ENCODE measurements at places on chromosomes 12 and 14.

DNA sequence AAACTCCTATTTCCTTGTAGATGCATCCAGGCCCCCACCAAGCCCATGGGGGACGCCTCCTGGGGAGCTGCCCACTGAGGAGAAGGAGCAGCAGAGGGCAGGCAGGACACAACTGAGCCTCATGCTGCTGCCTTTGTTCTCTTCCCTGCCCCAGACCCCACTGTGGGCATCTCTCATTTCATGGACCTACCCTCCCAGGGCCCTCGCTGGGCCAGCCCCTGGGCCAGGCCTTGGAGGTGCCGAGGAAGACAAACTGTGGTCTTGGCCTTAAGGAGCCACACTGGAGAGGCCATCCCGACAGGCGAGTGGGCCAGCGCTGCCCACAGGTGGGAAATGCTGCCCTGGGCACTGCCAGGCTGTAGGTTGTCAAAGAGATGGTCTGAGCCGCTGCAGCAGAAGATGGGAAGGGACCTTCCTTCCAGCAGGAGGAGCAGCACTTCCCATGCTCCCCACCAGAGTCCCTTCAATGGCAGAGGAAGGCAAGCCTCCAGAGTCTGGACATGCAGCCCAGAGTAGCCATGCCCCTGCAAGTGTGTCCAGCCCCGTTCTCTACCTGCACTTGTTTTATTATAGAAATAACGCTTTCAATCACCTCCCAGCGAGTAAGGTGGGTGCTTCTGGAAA is 147.4 kb downstream of the BCL11B start:
- DNase-seq = no peak

GRCh38 chr14:55125403-55125802 is 3.6 kb upstream of the LGALS3 start:
- no peak for DNase-seq

DNA sequence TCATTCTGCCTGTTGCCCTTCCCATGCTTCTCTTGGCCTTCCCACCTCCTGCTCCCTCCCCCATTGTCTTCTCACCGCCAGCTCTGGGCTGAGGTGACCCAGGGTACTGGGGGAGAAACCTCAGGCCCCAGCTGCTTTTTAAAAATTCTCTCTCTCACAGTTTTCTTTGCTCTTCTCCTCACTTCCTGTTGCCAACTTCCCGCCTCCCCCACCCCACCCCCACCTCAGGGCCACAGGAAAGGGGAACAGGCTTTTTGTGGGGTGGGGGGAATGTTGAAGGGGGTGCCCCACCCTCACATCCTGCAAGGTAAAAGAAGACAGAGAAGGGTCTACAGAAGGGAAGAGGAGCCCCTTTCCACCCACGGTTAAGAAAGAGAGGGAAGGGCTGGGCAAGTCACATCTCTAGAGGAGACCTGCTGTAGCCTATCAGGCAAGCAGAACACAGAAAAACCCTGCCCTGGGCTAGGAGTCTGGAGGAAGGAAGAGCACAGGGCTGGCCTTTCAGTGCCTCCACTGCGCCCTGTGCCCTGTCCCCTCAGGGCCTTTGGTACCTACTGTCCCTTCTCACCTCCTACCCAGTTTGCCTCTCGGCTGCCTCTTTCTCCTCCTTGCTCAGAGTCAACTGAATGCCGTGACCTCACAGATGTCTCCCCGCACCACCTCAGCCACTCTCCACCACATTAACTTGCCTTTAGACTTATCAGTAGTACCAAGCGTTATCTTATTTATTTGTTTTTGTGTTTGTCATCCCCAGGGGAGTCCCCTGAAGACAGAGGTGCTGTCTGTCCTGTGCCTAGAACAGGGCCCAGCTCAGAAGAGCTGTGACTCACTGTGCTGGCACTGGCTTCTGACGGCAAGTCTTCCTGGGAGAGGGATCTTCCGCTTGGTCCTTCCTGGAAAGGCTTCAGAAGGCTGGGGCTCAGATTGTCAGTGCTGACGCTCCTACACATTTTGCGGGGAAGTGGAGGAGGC is 1.7 kb downstream of the ARHGAP9 start:
- no peak for DNase-seq

DNA sequence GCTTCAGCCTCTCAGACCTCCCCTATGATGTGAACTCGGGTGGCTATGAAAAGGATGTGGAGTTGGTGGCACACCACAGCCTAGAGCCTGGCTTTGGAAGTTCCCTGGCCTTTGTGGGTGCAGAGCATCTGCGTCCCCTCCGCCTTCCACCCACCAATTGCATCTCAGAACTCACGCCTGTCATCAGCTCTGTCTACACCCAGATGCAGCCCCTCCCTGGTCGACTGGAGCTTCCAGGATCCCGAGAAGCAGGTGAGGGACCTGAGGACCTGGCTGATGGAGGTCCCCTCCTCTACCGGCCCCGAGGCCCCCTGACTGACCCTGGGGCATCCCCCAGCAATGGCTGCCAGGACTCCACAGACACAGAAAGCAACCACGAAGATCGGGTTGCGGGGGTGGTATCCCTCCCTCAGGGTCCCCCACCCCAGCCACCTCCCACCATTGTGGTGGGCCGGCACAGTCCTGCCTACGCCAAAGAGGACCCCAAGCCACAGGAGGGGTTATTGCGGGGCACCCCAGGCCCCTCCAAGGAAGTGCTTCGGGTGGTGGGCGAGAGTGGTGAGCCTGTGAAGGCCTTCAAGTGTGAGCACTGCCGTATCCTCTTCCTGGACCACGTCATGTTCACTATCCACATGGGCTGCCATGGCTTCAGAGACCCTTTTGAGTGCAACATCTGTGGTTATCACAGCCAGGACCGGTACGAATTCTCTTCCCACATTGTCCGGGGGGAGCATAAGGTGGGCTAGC is 7.0 kb upstream of the RPS26 start:
- no peak for DNase-seq

GRCh38 chr12:105453316-105453715 is 122.8 kb downstream of the C12orf75 start:
- DNase-seq = no peak

GRCh38 chr14:74242780-74243042 is 3.5 kb downstream of the VSX2 start:
- DNase-seq = no peak

DNA sequence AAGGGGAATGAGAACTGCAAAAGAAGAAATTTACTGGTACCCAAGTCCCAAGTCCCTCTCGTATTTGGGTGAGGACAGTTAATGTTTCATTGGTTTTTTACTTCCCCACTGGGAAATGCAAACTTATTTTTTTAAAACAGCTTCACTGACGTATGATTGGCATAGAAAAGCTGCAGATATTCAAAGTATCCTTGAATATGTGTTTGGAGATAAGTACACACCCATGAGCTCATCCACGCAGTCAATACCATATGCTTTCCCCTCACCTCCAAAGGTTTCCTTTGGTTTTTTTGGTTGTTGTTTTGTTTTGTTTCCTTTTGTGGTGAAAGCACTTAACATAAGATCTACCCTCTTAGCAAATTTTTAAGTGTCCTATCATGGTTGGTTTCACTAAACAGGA is 13.1 kb downstream of the TCTN2 start:
- DNase-seq = no peak

DNA sequence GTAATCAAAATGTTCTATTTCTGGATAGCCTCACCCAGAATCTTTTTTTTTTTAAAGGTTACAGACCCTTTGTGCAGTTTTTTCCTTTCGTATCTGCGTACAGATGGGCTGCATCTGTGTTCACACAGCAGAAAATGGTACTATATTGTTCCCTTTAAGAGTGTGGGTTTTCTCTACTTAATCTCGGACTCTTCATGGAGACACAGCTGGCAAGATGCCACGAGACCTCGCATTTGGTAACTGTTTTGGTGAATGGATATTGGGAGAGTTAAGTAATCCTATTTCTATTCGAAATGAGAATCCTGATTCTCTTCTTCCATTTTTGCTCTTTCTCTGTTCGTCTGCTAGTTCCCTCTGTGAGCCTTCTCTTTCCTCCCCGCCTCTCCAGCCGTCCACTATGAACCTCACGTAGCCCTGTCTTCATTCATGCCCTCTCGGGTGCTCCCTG is 85.7 kb downstream of the SAMD4A start:
- no peak for DNase-seq

DNA sequence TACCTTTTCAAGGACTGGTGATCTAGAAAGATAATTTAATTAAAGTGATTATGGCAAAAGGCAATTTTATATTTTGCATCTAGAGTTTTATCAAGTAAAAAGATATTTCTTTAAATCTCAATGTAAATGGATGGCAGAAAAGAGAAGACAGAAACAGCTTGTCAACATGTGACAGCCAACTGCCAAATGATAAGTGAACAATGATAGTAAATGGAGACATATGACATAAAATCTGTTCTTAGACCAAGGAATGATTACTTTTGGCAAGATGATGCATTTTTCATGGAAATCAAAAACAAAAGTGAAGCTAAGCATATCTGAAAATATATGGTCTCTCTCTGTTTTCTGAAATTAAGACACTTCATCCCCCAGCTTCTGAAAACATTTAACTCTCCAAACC is 1730.7 kb upstream of the FLRT2 start:
- DNase-seq = no peak

DNA sequence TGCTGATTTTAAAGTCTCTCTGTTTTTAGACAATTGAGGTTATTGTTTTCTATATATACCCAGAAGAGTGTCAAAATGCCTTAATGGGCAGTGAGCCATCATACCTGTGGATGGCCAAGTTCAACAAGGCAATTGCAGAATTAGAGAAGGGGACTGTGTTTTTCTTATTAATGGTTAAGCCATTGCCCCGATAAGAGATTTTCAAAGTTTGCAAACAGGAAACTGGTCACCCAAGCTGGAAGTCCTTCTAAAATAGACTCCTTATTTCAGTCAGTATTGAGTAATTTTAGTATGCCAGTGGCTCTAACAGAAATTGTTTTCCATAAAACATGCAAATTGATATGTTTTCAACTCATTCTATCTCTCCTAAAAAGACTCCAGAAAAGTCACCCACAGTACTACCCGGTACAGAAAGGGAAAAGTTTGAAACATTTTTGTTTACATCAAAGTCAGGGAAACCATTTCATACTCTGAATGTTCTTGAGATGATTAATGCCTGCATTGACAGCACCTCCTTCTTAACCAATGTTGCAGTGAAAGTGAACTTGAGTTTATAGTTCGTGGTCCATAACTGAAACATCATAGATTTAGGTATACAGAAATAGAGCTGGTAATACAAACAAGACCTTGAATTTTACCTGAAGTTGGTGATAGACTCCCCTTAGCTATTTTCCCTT is 191.1 kb downstream of the TMX1 start:
- no peak for DNase-seq

GRCh38 chr14:71776471-71777360 is 155.5 kb upstream of the RGS6 start:
- DNase-seq = no peak

DNA sequence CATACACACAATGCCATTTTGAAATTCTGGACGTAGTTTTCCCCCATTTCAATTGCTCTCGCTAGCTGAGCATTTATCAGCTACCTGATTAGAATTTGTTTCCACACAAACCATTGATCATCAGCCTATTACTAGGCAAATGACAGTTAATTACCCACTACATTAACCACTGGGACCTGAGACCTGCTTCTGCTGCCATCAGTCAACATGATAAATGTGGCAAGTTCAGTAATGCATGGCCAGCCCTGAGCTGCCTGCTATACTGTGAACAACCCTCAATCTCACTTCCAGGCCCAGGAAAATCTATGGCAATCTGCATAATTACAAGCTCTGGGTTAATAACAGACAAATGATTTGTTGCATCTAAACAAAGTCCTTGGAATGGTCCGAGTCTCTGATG is 43.5 kb downstream of the LMO3 start:
- peak; percentile 96 for DNase-seq

DNA sequence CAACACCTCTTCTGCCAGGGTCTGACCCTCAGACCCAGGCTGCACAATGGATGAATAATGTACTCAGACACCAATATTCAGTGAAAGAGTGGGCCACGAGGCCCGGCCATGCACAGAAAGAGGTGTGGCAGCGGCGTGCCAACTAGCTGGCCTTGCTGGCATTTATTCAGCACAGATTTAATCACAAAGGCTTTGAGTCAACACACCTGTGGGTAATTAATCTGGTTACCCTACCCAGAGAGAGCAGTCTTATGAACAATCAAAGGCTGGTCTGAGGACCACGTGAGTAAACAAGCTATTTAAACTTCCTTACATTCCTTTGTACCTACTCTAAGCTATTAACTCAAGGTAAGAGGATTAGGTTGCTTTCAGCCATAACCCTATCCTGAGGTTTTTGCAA is 324.8 kb downstream of the C12orf50 start:
- no peak for DNase-seq

DNA sequence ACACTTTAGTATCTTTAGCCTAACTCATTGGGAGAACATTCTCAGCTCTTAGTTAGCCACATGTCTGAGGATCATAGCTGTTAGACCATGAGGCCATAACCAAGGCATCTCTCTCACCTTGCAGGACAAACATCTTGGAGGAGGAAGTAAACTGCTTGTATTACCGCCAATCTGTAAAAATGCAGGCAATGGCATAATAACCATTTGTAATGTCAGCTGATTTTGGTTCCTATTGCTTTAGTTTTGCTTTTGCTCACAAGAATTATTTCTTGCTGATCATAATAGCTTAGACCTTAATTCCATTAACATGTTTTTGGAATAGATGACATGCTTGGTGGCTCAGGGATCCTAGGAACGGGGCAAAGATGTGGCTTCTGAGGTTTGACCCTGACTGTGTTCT is 16.4 kb upstream of the GSG1 start:
- DNase-seq = no peak

DNA sequence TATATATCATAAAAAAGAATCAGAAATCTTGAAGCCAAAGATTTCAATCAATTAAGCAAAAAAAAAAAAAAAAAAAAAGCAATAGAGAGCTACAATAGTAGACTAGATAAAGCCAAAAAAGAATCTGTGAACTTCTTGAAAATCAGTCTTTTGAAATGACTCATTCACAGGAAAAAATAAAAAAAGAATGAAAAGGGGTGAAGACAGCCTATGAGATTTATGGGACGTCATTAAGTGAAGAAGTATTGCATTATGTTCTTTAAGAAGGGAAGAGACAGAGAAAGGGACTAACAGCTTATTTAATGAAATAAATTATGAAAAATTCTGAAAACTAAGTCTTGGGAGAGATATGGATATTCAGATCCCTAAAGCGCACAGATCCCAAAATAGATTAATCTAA is 103.8 kb downstream of the ACSS3 start:
- DNase-seq = no peak

DNA sequence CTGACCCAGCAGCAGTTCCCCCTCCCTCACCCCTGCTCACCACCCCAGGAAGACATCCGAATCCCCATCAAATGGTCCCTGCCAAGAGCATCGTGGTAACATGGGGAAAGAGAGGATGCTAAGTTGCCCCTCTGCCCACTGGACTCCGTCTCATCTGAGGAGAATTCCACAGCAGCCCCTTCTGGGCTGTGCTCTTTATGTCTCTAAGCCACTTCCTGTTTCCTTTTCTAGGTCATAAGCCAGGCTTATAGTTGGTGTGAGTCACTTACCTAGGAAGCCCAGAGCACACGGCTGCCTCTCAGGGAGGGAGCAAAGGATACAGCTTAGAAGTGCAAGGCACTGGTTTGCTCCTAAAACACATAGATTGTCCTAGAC is 76.0 kb downstream of the VCPKMT start:
- no peak for DNase-seq

DNA sequence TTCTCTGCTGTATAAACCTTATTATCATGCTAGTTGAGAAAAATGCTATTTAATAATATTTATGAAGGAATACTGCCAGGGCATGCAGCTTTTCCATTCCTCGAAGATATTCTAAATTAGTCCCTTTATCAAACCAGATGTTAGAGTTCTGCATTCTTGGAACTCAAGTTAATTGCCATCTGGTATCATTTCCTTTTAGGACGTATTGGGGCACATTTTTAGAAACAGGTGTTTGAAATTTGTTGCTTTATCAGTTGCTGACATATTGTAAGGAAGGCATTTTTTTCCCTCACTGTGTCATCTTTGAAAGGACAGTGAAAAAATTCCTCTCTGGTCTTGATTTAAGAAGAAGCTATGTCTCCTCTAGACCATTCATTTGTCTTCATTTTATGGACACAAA is 471.2 kb upstream of the PRICKLE1 start:
- no peak for DNase-seq
